ENCODE measurements at places on chromosomes 7 and 10.

- no peak for DNase-seq
These were observed 326.4 kb downstream of the KCNMA1 start for GRCh38 chr10:77311186-77311585.

DNA sequence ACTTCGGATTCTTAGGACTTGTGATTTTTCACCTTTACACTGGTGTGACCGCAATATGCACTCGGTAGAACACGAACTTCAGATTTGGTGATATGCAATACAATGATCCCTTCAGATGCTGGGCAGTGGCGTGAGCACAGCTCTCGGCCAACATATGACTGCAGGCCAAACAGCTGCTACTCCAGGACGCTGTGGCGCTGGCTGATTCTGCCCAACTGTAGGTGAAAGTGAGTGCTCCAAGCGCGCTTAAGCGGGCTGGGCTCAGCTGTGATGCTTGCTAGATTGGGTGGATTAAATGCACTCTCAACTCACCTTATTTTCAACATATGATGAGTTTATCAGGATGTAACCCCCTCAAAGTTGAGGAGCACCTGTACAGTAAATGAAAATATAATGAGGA lies 137.6 kb upstream of the RET start:
- no peak for DNase-seq

GRCh38 chr7:120760050-120760449 lies 97.9 kb downstream of the TSPAN12 start:
- no peak for DNase-seq

DNA sequence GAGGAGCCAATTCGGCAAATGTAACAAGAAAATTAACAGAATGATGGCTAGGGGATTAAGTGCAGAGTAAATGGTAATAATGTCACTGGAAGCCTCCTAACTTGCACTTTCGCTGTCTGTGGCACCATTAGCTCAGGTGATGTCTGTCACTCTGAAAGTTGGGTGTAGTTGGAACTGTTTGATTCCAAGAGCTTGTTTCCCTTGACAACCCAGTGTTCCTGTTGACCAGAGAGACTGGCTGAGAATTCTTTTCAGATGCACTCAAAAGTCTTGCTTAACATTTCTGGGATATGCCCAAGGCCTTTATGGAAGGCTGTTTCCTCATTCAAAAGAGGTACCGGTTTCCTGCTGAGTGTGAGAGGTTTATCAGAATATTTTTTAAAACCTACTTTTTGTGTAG lies 49.6 kb downstream of the PLPP4 start:
- no peak for DNase-seq

Data from type B pancreatic cell (in vitro differentiated cells).